ENCODE measurements at places on chromosomes 2 and 18.

DNA sequence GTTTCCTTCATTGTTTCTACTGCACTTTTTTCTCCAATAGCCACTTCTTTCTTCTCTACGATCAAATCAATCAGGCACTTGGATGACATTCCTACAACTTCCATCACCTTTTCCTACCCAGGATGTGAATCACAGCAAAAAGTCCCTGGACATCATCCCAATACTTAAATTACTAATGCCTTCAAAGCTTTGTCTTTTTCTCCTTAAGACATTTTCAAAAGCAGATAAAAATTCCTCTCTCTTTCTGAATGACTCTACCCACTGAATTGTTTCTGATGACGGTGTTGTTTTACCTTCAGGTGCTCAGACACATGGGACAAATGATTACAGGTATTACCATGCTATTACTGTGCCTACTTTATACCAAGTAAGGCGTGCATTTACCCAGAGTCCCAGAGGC lies 500.9 kb downstream of the FBXO15 start:
- DNase-seq: no peak

- DNase-seq: no peak
These were observed 297.7 kb downstream of the SATB2 start for GRCh38 chr2:199160081-199160480.

GRCh38 chr2:169315357-169315756 lies 47.0 kb downstream of the LRP2 start:
- no peak for DNase-seq

- no peak for DNase-seq
These were observed 35.6 kb downstream of the BMP10 start for GRCh38 chr2:68835621-68836020.

- DNase-seq: no peak
These were observed 171.9 kb upstream of the FN1 start for GRCh38 chr2:215607766-215608165.

DNA sequence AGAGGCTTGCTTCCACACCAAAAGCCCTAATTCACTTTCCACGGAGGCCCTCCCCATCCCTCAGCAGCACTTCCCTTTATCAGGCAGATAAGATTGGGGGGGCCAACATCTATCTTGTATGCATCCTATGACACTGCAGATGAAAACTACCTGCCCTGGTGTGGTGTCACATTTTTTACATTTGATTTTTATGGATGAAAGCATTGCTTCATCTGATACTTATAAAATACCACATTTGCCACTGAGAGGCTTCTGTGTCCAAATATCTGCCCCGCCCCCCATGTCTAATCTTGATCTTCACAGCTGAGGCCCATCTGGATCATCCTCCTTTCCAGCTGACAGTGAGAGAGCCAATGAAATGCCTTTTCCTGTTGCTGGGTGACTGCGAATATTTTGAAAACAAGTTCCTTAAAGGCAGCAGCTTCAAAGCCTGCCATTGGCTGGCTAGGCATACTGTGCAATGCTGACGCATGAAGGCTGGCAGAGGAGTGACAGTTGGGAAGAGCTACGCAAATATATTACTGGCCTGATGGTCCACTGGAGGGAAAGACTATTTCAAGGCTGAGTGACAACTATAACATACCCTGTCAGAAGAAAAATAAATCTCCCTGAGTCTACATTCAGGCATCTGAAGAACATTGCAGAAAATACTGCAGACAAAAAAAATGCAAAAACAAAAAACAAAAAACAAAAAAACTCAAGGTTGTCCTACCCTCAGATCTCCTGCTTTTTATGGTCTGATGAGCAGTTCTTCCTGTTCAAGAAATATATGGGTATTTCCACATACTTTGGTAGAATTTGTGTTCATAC lies 318.7 kb downstream of the PDE11A start:
- peak; percentile 69 for DNase-seq

- DNase-seq: no peak
These were observed 89.2 kb upstream of the MYCN start for GRCh38 chr2:15851076-15851693.

- DNase-seq: no peak
These were observed 268.2 kb downstream of the PRKCE start for GRCh38 chr2:45919711-45920111.

DNA sequence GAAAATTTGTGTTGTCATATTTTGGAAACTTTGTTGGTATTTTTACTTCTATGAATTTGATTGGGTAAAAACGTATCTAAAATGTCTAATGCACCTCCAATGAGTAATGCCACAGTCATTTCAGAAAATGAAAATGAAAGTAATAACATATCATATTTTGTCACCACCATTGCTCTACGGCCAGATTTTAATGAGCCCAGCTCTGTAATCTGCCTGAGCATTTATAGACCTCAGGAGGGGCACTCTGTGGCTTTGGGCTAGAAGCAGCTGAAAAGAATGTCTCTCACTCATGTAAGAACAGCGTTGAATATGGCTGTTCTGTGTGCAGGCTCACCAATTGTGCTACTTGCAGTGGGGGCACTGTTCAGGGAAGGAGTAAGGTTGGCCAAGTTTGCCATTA lies 32.7 kb upstream of the ABCA12 start:
- no peak for DNase-seq

- no peak for DNase-seq
These were observed 95.4 kb downstream of the DOCK10 start for GRCh38 chr2:224946895-224947294.

GRCh38 chr2:17470855-17471641 lies 47.2 kb downstream of the RAD51AP2 start:
- DNase-seq: peak; percentile 25

GRCh38 chr18:40250236-40250635 lies 1704.8 kb upstream of the PIK3C3 start:
- no peak for DNase-seq

- DNase-seq: no peak
These were observed 115.5 kb downstream of the SPOPL start for GRCh38 chr2:138617026-138617425.

GRCh38 chr18:78069784-78070664 lies 820.4 kb downstream of the GALR1 start:
- no peak for DNase-seq

DNA sequence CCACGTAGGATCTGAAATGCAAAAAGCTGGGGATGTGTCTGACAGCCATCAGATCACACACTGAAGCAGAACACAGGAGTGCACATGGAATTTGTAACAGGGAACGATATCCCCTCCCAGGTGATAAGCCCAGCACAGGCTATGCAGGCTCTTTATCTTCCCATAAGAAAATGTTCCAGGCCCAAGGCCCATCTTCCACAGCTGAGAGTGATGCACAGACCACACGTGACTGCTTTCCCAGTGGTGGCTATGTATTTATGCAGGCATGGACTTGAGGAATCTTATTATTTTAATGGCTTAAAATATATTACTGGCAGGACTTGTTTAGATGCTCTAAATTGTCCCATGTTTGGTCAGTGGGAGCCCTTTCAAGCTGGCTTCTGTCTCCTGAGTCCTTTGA lies 70.5 kb upstream of the AFF3 start:
- no peak for DNase-seq

DNA sequence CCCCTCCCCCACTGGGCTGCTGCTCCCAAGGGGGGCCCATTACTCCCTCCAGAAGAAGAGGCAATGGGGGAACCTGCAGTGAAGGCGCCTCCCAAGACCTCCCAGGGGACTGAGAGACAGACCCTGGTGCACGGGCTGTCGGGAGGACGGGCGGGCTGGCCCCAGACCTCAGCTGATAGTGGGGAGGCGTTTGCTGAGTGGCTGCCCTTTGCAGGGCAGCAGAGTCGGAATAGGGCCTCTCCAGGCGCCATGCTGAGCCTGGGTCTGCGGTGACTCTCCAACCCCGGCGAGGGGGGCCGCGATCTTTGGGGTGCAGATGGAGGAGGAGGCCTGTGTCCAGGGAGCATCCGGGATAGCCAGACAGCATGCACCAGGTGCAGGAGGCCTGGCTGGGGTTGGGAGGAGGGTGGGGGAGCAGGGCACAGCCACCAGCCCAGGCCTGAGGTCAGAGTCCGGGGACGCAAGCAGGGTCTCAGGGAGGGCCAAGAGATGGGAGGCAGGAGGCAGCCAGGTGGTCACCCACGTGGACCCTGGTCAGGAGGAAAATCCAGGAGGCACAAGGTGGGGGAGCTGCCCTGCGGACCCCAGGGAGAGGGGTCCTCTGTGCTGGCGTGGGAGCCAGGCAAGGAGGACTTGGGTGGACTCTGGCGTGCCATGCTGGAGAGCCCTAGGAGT lies 11.0 kb downstream of the CROCC2 start:
- no peak for DNase-seq

DNA sequence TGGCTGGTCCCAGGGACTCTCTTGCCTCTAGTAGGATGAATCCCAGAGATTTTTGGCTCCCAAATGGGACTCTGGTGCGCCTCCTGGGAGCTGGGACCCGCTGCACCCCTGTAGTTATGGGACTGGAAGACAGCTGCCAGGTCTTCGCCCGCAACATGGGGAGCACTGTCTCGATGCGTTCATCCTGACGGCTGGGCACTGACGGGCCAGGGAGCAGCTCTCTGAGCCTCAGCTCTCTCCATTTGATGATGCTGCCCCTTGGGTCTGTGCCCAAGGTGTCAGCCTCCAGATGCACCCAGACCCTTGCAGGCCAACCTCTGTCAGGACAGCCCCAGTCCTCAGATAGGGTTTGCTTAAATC lies 9.3 kb upstream of the ARMC9 start:
- DNase-seq: no peak

DNA sequence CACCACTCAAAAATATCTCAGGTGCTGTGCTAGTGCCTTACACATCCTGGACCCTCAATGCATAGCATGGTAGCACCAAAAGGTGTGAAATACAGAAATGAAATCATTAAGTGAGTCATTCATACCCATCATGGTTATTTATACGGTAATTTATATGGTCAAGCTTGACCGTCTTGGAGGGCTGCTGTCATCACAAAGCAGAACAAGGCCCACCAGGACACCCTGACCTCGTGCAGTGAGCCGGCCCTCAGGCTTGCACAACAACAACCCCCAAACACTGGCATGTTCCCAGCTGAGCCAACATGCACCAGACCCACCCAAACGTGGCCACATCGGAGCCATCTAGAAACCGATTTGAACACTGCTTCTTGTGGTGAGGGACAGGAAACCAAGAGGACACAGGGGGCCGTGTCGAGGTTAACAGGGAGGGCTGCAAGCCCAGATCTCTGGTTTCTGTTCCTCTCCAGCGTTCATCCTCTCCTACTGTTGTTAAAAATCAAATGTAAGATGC lies 378.5 kb upstream of the ID2 start:
- DNase-seq: no peak

GRCh38 chr18:805008-805754 lies 6.9 kb downstream of the YES1 start:
- DNase-seq: no peak

GRCh38 chr2:218820746-218821369 lies 10.7 kb downstream of the PRKAG3 start:
- no peak for DNase-seq

DNA sequence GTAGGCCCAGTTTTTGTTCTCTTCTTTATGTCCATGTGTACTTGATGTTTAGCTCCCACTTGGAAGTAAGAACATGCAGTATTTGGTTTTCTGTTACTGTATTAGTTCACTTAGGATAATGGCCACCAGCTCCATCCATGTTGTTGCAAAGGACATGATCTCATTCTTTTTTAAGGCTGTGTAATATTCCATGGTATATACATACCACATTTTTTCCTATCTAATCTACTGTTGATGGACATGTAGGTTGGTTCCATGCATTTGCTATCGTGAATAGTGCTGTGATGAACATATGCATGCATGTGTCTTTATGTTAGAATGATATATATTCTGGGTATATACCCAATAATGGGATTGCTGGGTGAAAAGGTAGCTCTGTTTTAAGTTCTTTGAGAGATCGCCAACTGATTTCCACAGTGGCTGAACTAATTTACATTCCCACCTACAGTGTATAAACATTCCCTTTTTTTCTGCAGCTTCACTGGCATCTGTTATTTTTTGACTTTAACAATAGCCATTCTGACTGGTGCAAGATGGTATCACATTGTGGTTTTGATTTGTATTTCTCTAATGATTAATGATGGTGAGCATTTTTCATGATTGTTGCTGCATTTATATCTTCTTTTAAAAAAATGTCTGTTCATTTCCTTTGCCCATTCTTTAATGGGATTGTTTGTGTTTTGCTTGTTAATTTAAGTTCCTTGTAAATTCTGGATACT lies 22.9 kb downstream of the LTBP1 start:
- no peak for DNase-seq

DNA sequence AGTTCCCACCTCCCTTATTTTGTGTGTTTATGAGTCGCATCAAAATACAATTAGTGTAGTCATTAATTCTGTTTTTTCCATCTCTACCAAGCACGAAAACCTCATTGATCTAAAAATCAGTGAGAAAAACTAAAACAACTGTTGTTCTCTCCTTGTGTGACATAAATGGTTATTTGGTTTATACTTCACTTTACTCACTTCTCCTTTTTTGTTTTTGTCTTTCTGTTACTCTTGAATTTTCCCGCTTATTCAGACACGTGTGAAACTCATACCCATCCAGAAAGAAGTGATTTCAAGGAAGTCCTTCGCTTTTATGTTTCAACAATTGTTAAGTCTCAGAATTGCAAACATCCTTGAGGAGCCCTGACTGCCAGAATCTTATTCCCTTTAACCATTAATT lies 121.6 kb downstream of the EML6 start:
- no peak for DNase-seq

DNA sequence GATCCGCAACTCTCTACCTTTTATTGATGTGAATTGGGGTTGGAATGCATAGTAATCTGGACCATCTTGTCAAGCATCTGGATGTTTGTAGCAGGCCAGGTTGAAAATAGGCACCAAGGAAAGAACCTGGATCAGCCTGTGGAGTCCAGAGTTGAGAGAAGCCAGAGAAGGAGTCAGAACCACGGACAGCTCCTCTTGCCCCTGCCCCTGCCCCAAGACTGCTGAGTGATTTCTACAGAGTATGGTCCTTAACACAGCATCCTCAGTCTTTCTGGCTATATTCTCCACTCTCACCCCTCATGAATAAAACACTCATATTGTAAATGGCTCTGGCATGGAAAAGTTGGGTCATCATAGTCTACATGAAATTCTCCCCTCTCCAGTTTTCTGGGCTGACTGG lies 154.6 kb downstream of the LOXHD1 start:
- no peak for DNase-seq

- no peak for DNase-seq
These were observed 52.4 kb downstream of the RELCH start for GRCh38 chr18:62239475-62239874.

DNA sequence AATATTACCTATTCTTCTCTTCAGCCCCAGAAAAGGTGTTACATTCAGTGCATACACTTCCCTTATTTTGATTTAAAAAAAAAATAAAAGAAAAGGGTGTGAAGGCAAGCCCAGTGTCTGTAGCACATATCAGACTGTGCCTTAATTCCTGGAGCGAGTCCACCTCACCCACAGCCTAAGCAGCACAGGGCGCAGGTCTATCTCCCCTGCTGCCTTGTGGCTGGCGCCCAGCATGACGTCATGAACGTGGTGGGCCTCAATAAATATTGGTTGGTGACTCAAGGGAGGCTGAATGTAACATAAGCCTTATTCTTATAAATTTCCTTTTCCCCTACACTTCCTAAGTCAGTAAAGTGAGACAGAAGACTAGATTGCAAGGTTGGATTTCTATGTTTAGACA lies 26.4 kb downstream of the ST3GAL5 start:
- DNase-seq: no peak
